Left lung (tissue), 14 donors: ENCODE measurements at places on chromosomes 5 and 9. TPM values are rescaled to one million over a fixed set of nuclear protein-coding genes. Genes with fewer than 3 reads are reported as not detected.

The PLAC8L1 gene
- polyA plus RNA-seq: 1.4 TPM

DNA sequence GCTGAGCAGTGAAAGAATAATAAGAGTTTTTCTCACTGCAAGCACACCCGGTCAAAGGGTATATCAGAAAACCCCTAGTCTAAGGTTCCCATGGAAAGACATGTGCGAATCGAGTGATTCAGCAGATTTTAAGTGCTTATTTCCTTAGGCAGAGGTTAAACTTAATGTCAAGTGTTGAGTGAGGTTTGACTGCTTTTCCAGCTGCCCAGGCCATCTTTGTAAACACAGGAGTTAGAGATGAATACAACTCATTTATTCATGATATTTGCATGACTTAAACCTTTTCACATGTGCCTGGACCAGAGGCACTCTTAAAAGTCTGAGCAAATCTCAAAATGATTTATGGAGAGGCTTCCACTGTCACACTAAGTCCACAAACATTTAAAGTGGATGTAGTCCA lies 137.8 kb upstream of the RGMB start:
- H3K4me3 ChIP-seq: no peak overlapping the region
- H3K27ac ChIP-seq: no peak overlapping the region
- H3K27me3 ChIP-seq: no peaks in the 10 kb centered on the region
- DNase-seq: no peak
- H3K4me1 ChIP-seq: no peaks in the 10 kb centered on the region
- H3K36me3 ChIP-seq: no peaks in the 10 kb centered on the region

DNA sequence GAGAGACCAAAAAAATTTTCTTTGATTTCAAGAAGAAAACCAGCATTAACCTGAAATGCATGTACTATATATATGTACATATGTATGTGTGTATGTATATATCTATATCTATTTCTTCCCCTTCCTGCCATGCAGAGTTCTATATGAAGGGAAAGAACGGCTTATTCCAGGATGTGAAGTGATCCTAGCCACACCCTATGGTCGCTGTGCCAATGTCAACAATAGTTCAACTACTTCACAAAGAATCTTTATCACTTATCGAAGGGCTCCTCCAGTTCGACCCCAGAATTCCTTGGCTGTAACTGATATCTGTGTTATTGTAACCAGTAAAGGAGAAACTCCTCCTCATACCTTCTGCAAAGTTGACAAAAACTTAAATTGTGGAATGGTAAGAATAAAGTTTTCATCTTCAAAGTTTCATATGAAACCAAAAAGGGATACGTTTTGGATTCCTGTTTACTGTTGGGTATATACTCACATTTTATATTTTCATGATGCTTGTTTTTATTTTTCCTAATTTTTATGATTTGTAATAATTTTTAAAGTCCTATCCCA lies 56.2 kb downstream of the DENND4C start:
- no peaks in the 10 kb centered on the region for H3K36me3 ChIP-seq
- no peaks in the 10 kb centered on the region for H3K27me3 ChIP-seq
- H3K4me1 ChIP-seq: peaks cover 15% of the 10 kb centered on the region
- no peak for DNase-seq
- no peak overlapping the region for H3K4me3 ChIP-seq

GRCh38 chr5:157933005-157933404 lies 74.1 kb upstream of the CLINT1 start:
- no peak for DNase-seq
- no peak overlapping the region for H3K4me3 ChIP-seq
- no peaks in the 10 kb centered on the region for H3K4me1 ChIP-seq

- H3K27ac ChIP-seq: no peak overlapping the region
- no peaks in the 10 kb centered on the region for H3K36me3 ChIP-seq
- DNase-seq: no peak
- H3K27me3 ChIP-seq: no peaks in the 10 kb centered on the region
Measured at GRCh38 chr5:29079771-29080170, 2041.4 kb upstream of the CDH9 start.

DNA sequence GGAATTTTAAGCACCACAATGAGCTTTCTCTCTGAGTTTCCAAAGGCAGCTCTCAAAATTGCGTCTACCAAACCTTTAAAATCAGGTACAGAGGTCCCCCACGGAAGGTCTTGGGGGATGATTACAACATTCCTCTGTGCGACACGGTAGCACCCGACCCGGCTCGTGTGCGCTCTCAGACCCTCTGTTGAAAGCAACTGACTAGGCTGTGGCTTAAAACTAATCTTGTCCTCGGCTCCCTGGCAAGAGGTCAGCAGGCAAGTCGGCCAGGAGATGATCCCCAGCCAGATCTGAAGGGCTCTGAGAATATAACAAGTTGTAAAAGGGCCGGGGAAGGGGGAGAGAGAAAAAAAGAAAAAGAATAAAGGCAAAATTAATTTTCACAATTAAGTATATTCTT lies 92.6 kb upstream of the LMX1B start:
- H3K27ac ChIP-seq: no peak overlapping the region
- H3K4me3 ChIP-seq: no peak overlapping the region
- DNase-seq: no peak
- H3K36me3 ChIP-seq: no peaks in the 10 kb centered on the region
- H3K4me1 ChIP-seq: peaks cover 9% of the 10 kb centered on the region

The EGFL7 gene
- polyA plus RNA-seq: 65.7 TPM

The CDH10 gene
- polyA plus RNA-seq: 1.4 TPM

DNA sequence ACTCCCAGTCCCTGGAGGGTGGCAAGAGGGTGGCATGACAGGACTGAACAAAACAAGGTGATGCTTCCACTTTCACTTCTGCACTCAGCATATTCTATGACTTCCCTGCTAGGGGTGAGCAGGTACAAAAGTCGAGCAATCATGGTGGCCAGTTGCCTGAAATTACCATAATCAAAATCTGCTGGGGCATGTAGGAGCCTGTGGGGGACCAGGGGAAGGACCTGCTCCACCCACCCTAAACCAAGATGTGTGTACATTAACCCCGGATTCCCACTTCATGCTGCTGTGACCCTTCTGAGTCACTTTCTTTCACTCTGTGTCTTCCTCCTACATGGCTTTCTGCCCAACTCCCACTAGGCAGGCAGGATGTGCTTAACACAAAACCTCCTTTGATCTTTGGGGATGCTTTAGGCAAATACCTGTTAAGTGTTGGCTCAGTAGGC lies 73.3 kb upstream of the PHF24 start:
- H3K36me3 ChIP-seq: no peaks in the 10 kb centered on the region
- no peaks in the 10 kb centered on the region for H3K27me3 ChIP-seq
- H3K4me3 ChIP-seq: no peak overlapping the region
- no peak overlapping the region for H3K27ac ChIP-seq

The PRDM9 gene
- not detected for polyA plus RNA-seq

- H3K27ac ChIP-seq: no peak overlapping the region
- peaks cover 14% of the 10 kb centered on the region for H3K4me1 ChIP-seq
- no peak overlapping the region for H3K4me3 ChIP-seq
- H3K27me3 ChIP-seq: no peaks in the 10 kb centered on the region
Measured at GRCh38 chr9:2138646-2139045, 123.5 kb downstream of the SMARCA2 start.

- H3K27ac ChIP-seq: no peak overlapping the region
- DNase-seq: no peak
- no peak overlapping the region for H3K4me3 ChIP-seq
- no peaks in the 10 kb centered on the region for H3K4me1 ChIP-seq
Measured at GRCh38 chr5:53211799-53212198, 102.2 kb upstream of the MOCS2 start.

DNA sequence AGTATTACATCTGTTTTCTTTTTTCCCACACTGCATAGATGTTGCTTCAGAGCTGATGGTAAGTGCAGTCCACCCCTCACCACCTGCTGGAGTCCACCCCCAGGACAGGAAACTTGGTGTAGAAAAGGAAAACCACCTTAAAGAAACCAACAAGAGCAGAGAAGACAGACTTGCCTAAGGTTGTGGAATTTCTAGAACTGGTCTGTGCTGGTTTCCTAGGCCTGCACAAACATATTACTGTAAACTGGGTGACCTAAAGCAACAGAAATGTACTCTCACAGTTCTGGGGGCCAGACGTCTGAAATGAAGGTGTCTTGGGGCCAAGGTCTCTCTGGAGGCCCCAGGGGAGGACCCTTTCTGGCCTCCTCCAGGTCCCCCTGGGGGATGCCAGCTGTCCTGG lies 293.4 kb upstream of the IRX1 start:
- no peaks in the 10 kb centered on the region for H3K27me3 ChIP-seq
- H3K4me1 ChIP-seq: no peaks in the 10 kb centered on the region
- H3K27ac ChIP-seq: no peak overlapping the region
- no peak overlapping the region for H3K4me3 ChIP-seq
- H3K36me3 ChIP-seq: no peaks in the 10 kb centered on the region

DNA sequence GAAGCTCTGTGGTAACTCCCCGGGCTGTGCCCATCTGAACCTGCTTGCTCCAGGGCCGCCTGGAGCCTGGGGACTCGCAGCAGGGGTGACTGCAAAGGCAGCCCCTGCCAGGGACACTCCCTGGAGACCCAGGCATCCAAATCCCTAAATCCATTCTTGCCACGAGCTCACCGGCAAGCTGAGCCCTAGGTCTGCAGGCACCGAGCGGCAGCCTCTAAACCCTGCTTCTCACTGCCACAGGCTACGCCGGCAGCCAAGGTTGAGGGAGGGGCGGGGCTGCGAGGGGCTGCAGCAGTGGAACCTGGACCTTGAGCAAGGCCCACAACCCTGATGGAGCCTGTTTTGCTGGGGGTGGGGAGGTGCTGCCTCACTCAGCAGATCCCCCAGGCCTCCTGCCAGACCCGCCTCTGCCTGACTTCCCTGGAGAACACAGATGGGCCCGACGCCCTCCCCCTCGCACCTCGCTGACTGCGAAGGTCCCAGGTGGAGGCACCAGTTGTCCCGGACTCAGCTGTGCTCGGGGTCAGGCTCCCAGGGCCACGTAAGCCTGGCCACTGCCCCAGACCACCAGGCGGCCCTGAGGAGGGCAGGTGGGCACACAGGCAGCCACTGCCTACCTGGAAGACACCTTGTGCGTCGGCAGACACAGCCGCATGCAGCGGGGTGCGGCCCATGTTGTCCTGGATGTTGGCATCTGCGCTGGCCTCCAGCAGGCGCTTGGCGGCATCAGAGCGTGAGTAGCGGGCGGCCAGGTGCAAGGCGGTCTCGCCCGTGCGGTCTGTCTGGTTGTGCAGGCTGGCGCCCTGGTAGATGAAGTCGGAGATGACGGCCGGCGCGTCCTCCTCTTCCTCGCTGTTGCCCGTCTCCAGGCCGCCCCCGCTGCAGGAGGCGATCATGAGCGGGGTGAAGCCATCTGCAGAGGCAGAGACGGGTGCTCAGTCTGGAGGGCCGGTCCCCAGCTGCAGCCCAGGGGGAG lies 17.4 kb upstream of the SEC16A start:
- no peaks in the 10 kb centered on the region for H3K4me1 ChIP-seq
- no peak for DNase-seq
- H3K27me3 ChIP-seq: no peaks in the 10 kb centered on the region
- no peak overlapping the region for H3K4me3 ChIP-seq

DNA sequence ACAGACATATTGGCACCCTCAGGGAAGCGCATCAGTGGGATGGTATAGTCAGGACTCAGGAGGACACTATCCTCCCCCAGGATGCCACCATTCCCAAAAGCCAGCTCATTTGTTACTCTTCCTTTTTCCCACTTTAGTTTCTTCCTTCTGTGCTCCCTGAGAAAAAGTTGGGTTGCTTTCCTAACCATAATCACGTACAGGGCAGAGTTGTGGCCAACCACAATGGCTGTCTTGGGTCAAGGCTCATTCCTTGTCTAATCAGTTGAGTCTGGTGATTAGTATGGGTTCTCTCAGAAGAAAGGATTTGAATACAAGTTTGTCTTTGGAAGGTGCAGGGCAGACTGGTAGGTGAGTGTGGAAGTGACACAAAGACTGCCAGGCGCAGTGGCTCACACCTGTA lies 26.6 kb upstream of the ATP6V1G1 start:
- H3K4me3 ChIP-seq: no peak overlapping the region
- no peaks in the 10 kb centered on the region for H3K36me3 ChIP-seq
- no peaks in the 10 kb centered on the region for H3K4me1 ChIP-seq
- H3K27me3 ChIP-seq: no peaks in the 10 kb centered on the region
- DNase-seq: no peak

DNA sequence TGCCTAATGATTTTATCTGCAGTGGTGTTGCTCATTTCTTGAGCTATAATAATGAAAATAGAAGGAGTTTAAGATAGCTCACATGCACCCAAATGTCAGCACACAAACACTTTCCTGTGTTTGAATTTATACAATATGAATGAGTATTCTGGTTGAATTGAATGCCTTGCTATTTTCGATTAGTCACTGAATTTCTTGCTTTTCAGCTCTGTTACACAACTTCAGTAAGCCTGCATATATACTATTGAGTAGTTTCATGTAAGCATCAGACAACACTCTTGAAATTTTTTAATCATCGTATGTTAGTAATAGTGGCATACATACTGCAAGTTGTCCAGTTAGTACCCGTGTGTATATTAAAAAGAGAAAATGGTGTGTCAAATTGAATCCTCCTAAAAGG lies 281.5 kb upstream of the GRIA1 start:
- H3K4me3 ChIP-seq: no peak overlapping the region
- H3K36me3 ChIP-seq: no peaks in the 10 kb centered on the region
- no peak for DNase-seq
- H3K4me1 ChIP-seq: no peaks in the 10 kb centered on the region
- no peak overlapping the region for H3K27ac ChIP-seq

The EIF4E1B gene
- polyA plus RNA-seq: not detected

- H3K4me3 ChIP-seq: no peak overlapping the region
- no peaks in the 10 kb centered on the region for H3K4me1 ChIP-seq
- no peak overlapping the region for H3K27ac ChIP-seq
Measured at GRCh38 chr5:151553130-151553670, 37.9 kb downstream of the FAT2 start.

The STPG3 gene
- 0.69 TPM for polyA plus RNA-seq

DNA sequence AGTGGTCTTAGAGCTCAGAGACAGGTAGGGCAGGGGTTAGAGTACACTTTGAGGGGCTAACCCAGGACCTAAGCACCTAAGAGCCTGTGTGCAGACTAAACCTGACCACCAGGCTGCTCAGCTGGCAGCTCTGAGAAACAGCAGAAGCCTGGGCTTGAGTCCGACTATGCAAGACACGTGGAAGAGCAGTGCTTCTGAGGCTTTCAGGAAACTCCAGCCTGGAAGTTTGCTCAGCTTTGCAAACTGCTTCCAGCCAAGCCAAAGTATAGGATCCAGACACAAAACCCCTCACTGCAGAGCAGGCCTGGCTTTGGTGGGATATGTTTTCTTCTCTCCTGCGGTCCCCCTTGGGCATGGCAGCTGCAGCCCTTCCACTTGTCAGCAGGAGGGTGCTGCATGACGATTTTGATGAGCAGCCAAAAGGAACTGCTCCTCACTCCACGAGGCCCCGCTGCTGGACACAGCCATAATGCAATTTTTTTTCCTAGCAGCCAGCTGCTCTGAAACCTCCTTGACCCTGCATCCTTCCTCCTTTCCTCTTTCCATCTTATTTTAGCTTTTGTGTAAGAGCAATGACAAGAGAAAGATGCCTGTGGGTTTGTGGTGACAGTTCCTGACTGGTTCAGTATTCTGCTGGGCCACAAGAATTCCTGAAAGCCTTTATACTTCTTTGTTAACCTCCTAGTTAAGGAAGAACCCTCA lies 123.1 kb downstream of the LIFR start:
- peaks cover 74% of the 10 kb centered on the region for H3K27me3 ChIP-seq
- no peak overlapping the region for H3K27ac ChIP-seq
- DNase-seq: no peak
- H3K36me3 ChIP-seq: no peaks in the 10 kb centered on the region
- no peak overlapping the region for H3K4me3 ChIP-seq

The ARHGEF28 gene
- 12.9 TPM for polyA plus RNA-seq
